IgD-negative memory B cell (primary cell): ENCODE measurements at places on chromosomes 4 and X. TPM values are rescaled to one million over a fixed set of nuclear protein-coding genes. Genes with fewer than 3 reads are reported as not detected.

Gene NALF2
- polyA plus RNA-seq: not detected

Gene TECRL
- polyA plus RNA-seq: not detected

Gene PPEF1
- polyA plus RNA-seq: not detected

Gene RBMX2
- 22.7 TPM for polyA plus RNA-seq

Gene UFSP2
- 29.2 TPM for polyA plus RNA-seq

Gene POU3F4
- not detected for polyA plus RNA-seq

Gene RHOH
- polyA plus RNA-seq: 255 TPM

Gene NXF2
- not detected for polyA plus RNA-seq

Gene BCOR
- polyA plus RNA-seq: 10.2 TPM

Gene IDUA
- polyA plus RNA-seq: 8.5 TPM

Gene CFAP47
- not detected for polyA plus RNA-seq

Gene F8A2
- not detected for polyA plus RNA-seq

Gene ITGB1BP2
- not detected for polyA plus RNA-seq
